Activated CD4-positive, alpha-beta T cell treated with anti-CD3 and anti-CD28 coated beads, Interleukin-2, amount 10 ng/mL, durations not matched to agents 7 days and 5 days (primary cell): ENCODE measurements at places on chromosomes 16 and 17. TPM values are rescaled to one million over a fixed set of nuclear protein-coding genes. Genes with fewer than 3 reads are reported as not detected.

The PSME3IP1 gene
- 137 TPM for total RNA-seq

The SMPD3 gene
- total RNA-seq = 4.6 TPM

The TCAP gene
- total RNA-seq = 2.1 TPM

The CTRB1 gene
- not detected for total RNA-seq

The KRTAP9-8 gene
- not detected for total RNA-seq

The CTRB2 gene
- total RNA-seq = not detected

The CLEC19A gene
- total RNA-seq = not detected

The ACSM5 gene
- total RNA-seq = not detected

The TXNL4B gene
- 14.8 TPM for total RNA-seq

The SNAI3 gene
- 24.2 TPM for total RNA-seq

The FADS6 gene
- not detected for total RNA-seq

The NHLRC4 gene
- total RNA-seq = 1.9 TPM

The CD300LB gene
- not detected for total RNA-seq

The KRTAP4-9 gene
- total RNA-seq = not detected

The CMTM4 gene
- 0.73 TPM for total RNA-seq

The AOC3 gene
- 0.56 TPM for total RNA-seq

The RAB26 gene
- total RNA-seq = 0.20 TPM

The ZNF771 gene
- total RNA-seq = 3.4 TPM

The GFAP gene
- not detected for total RNA-seq

The NACA2 gene
- total RNA-seq = 0.35 TPM

The CTDNEP1 gene
- total RNA-seq = 183 TPM

The CDH16 gene
- not detected for total RNA-seq

The KRTAP16-1 gene
- not detected for total RNA-seq

The SPIRE2 gene
- total RNA-seq = 1.8 TPM

The SPNS1 gene
- total RNA-seq = 26.1 TPM

The SEZ6 gene
- total RNA-seq = not detected

The TAT gene
- total RNA-seq = not detected

The PLEKHG4 gene
- total RNA-seq = 15.7 TPM

The HAP1 gene
- 0.25 TPM for total RNA-seq

The PRSS27 gene
- total RNA-seq = 1.7 TPM

The ATP1B2 gene
- 0.08 TPM for total RNA-seq

The SLFN14 gene
- not detected for total RNA-seq

The CCL4 gene
- total RNA-seq = 2.8 TPM

The PLXDC1 gene
- 6.3 TPM for total RNA-seq

The ZNF276 gene
- total RNA-seq = 79.5 TPM

The TBC1D3I gene
- total RNA-seq = 0.96 TPM

The TPSB2 gene
- not detected for total RNA-seq

The SYNGR3 gene
- 1.3 TPM for total RNA-seq

The KRT40 gene
- total RNA-seq = not detected

The HSD17B2 gene
- not detected for total RNA-seq

The TMEM11 gene
- total RNA-seq = 28.1 TPM

The KRTAP4-12 gene
- not detected for total RNA-seq

The ZNF469 gene
- 0.23 TPM for total RNA-seq

The NRN1L gene
- 1.5 TPM for total RNA-seq

The SDR42E2 gene
- total RNA-seq = 0.22 TPM
